ENCODE measurements at places on chromosomes 2 and 18.

DNA sequence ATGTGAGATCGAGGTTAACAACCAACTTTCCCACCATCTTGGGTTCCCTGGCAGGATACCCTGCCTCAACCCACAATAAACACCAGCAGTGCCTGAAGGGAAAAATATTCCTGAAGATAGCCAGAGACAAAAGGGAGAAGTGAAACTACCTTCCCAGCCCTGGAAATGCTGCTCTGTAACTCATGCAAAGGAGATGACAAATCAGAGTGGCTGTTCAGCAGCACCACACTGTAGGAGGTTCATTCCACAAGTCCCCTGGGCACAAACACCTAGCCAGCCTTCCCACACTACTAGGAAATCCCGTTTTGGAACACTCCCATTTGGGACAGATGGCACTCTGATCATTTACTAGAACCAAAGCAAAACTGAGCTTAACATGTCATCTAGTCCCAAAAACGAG is 190.7 kb upstream of the RBBP8 start:
- DNase-seq, result no peak

DNA sequence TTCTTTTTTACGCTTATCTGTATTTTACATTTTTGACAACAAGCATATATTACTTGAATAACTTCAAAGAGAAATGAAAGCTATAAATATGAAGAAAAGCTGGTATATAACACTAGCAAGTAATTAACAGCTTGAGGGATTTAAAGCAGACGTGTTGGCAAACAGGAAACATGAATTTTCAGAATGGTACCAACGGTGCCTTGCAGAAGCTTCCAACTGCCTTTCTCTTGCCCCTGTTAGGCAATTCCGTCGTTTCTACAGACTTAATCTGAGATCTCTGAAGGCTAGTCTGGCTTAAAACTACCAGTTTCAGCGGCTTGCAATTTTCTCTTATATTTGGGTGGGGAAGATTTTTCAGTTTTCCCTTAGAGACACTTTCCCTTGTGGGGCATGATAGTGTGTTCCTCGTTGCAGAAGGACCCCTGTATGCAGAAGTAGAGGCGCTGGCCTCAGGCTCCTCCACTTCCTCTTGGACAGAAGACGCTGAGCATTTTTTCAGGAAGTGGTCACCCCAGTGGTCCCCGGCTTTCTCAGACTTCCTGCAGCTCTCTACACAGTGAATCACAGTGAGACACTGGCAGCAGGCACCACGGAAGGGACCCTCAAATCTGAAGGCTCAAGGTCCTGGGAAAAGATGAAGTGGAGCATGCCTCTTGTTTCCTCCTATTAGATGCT is 56.2 kb upstream of the SLC16A14 start:
- no peak for DNase-seq

- no peak for DNase-seq
Measured at GRCh38 chr2:20536619-20537422, 89.9 kb downstream of the RHOB start.

- DNase-seq, result no peak
Measured at GRCh38 chr2:4258563-4258962, 555.2 kb downstream of the DCDC2C start.

GRCh38 chr18:37481491-37481890 is 84.1 kb downstream of the CELF4 start:
- no peak for DNase-seq

- no peak for DNase-seq
Measured at GRCh38 chr2:74685408-74685807, 31.4 kb downstream of the SEMA4F start.

DNA sequence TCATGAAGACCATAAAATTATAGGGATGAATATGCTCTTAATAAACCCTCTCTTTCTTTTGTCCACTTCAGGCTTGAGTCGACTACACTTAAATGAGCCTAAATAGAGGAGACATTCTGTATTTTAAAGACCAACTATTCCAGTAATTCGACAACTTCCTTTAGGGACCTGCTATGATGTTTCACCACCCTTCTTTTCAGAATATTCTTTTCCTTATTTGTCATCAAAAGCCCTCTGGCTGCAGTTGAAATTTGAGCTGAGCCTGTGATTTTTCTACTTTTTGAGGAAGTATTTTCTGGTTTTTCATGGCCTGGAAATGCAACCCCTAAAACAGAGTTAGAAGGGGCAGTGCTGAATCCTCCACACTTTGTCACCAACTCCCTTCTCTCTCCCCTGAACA is 287.0 kb downstream of the EPHA4 start:
- DNase-seq, result no peak

DNA sequence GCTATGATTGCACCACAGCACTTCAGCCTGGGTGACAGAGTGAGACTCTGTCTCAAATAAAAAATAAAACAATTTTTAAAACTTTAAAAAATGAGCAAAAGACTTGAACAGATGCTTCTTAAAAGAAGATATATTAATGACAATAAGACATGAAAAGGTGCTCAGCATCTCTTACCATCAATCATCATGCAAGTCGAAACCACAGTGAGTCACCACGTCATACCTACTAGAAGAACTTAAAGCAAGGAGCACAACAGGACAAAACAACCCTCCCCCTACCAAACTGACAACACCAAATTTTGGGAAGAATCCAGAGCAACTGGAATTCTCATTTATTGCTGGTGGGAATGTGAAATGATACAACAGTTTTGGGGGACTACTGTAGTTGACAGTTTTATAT is 251.6 kb downstream of the BCL2 start:
- DNase-seq, result no peak

DNA sequence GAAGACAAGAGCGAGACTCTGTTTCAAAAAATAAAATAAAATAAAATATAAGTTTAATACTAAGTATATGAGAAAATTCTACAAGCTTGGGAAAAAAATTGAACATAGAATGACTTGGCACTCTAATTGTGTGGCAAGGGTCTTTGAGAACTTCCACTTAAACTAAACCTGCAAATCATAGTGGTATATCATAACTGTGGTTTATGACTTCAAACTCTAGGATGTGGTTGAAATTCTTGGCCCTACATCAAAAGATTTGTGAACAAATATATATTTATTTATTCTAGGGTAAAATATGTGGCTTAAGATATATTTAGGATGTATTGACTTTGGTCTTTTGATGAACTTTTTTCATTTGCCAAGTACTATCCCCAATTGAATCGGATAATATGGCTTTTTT is 3.1 kb upstream of the FAM171B start:
- DNase-seq, result no peak

DNA sequence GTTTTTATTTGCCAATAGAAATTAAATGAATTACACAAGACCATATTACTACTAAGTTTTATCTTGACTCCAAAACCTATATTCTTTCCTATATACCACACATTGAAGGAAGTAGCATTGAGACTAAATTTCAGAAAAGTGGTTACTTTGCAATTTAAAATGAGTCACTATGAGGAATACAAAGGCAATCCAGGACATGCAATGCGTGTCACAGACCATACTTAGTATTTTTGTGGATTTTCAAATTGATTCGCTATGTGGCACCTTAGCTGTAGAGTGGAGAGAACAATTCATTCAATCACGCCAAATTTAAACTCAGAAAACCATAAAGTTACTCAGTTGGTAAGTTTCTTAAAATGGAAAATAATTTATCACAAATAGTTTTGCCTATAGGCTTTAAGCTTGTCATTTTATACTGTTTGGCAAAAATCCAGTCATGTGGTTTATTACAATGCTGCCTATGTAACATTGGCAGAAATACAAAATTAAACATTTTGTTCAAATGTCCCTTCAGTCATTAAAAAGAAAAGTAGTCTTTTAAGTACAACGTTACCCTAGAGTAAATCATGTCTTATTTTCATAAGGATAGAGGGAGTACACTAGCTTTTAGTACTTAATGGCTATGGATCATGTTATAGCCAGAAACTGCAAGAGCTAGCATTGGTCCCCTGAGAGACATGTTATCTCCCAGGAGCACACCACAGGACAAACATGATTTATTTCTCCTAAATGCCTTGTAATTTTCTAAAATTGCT is 222.8 kb upstream of the CDH7 start:
- no peak for DNase-seq

GRCh38 chr18:49625021-49625691 is 63.3 kb downstream of the LIPG start:
- DNase-seq, result no peak

DNA sequence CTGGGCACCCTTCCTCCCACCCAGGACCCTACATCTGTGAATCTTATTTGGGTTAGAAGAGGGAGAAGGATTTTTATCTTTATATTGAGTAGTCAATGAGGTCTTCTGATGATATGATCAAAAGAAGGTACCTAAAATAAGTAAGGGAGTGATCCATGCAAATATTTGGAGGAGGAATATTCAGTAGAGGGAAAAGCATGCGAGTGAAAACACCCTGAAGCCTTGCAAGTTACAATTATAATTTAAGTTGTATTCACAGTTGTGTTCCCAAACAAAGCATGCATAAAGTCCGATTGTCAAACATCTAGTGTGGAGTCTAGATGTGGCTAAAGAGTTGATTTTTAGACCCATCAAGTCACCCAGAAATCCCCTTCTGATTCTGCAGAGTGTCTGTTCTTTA is 530.2 kb upstream of the ZEB2 start:
- DNase-seq, result no peak
